Hindlimb muscle (tissue), 1 donor: ENCODE measurements at places on chromosomes 4 and X. TPM values are rescaled to one million over a fixed set of nuclear protein-coding genes. Genes with fewer than 3 reads are reported as not detected.

Gene CENPVL1
- polyA plus RNA-seq: not detected

Gene SMIM31
- polyA plus RNA-seq: not detected

Gene DRP2
- 2.1 TPM for polyA plus RNA-seq

Gene AR
- polyA plus RNA-seq: 6.3 TPM

Gene TASL
- 0.90 TPM for polyA plus RNA-seq

Gene SGMS2
- polyA plus RNA-seq: 8.0 TPM
